Fibroblast of gingiva (primary cell): ENCODE measurements at places on chromosomes 2 and 18.
A peak's percentile ranks its signal among the peaks of the same experiment; 100 is the strongest.

DNA sequence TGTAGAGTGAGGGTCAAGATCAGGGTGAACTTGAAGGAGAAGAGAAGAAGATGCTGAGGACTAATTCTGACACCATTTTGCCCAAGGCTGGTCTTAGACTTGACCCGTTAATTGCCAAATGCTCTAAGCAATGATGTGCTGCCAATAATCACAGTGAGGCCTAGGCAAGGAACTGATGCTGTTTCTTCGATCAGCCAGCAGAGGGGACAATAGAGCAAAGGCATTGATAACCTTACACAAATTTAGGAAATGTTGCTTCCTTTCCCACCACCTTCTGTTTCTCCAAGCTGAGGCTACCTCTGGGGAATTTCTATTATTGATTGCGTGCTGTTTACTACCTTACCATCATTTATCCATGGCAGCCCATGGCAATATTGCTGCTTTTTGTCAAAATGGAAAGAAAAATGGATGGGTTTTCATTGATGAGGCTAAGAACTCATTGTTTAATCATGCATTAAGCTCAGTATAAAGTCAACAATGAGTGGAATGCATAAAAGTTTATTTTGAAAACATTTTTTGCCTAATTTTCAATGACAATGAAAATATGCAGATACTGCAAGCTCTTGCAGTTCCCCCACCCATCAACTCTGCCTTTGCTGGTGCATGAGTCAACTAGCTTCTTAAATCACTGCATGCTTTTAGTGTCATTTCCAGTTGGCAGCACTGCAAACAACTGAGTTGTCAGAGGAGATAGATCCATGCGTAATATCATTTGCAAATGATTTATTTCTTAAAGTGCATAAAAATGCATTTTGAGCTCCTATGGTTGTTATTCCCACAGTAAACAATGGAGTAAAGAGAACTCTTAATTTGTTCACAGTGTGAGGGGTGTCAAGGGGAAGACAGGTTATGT lies 116.4 kb upstream of the NYAP2 start:
- DNase-seq, result peak; percentile 46

DNA sequence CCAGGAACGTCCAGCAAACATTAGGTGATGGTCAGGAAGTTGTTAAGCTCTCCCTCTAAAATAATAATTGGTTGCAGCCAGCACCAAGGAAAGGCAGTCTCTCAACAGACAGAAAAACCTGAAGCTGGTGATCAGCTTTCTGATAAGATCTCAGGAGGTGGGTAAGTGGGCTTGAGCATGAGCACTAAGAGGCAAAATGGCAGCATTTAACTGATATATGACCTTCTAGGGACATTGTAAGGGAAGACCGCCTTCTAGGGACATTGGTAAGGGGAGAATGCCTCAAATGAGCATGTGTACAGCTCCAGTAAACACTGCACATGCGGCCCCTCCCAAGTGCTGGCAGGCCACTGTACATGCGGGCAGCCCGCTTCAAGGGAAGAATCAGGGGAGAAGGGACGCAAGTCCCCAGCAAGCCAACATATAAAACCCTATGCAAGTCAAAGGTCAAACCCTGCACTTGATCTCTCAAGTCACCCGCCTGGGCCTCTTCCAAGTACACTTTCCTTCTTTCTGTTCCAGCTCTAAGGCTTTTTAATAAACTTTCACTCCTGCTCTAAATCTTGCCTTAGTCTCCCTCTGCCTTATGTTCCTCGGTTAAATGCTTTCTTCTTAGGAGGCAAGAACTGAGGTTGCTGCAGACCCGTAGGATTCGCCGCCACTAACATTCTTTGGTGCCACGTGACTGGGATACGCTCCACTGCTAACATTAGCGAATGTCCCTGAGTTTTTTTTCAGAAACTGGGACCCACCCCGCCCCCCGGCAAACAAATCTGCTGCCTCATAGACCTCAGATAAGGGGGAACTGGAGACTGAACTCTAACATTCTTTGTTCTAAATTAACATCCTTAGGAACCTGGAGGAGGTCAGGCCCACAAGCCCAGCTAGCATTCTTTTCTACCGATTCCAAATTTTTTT lies 463.8 kb downstream of the LPIN1 start:
- no peak for DNase-seq

- DNase-seq, result no peak
Measured at GRCh38 chr2:136101042-136101441, 16.9 kb downstream of the CXCR4 start.

DNA sequence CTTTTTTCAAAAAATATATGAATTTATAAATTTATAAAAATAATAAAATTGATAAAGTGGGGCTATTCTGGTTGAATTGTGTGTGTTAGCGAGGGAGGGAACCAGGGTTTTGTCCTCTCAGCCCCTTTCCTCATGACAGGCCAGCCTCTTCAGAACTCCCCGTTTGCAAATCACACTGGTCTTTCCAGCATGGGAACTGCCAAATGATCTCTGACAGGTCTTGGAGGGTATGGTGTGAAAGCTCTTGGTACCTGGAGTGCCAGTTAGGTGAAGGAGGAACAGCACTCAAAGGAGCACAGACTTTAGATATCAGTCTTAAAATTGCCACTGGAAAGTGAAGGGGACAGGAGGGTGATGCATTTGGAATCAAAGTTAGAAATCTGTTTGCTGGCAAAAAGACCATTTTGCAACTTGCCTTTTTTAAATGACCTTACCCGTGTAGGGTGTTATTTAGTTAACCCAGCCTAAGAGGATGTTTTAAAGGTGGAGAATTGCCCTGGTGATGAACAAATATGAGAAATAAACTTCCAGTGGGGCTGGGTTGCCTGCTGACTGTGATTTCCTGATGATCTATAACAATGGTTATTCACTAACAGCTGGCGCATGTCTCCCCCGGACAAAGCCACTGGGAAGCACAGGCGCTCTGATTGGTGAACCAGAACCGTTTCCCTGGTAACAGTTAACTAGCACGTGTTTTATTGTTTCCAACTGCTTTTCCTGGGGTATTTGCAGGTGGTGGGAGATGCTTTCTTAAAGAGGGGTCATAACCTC lies 85.3 kb upstream of the EFEMP1 start:
- peak; percentile 75 for DNase-seq

GRCh38 chr2:238954841-238955591 lies 107.1 kb downstream of the TWIST2 start:
- DNase-seq, result no peak

DNA sequence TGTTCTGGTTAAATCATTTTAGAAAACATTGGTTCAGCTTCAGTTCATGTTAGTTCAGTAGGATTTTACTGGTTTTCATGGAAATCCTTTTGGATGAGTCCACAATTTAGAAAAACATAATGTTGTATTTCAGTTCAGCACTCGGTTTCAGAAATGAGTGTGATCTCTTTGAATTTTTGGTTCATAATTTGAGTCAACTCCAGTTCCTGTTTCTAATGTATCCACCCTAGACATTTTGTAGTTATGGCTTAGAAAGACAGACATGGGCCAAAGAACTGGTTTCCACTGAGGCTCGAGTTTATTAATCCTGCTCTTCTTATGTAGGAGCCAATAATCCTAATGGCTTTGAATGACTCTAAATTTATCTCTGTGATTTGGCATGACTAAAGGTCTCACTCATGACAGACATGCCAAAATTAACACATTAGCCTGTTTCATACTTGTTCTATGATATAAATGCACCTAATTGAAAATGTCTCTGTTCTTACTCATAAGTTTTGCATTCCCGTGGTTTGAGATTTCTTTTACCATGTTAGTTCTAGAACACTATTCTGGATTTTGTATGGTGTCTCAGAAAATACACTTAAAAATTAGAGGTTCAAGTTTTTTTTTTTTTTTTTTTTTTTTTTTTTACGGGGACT lies 82.3 kb upstream of the SPRED2 start:
- DNase-seq, result no peak
